ENCODE measurements at places on chromosomes 2 and 18. TPM values are rescaled to one million over a fixed set of nuclear protein-coding genes. Genes with fewer than 3 reads are reported as not detected.

PGAP1 gene
- total RNA-seq: 6.0 TPM

UGT1A6 gene
- not detected for total RNA-seq

MAPRE3 gene
- total RNA-seq: 3.2 TPM

ACTR2 gene
- total RNA-seq: 44.5 TPM

RFTN2 gene
- total RNA-seq: 9.0 TPM

PROKR1 gene
- total RNA-seq: not detected

IRS1 gene
- 3.5 TPM for total RNA-seq

KCNJ13 gene
- not detected for total RNA-seq

ROCK2 gene
- 31.8 TPM for total RNA-seq

CAPN10 gene
- 18.6 TPM for total RNA-seq

RUFY4 gene
- total RNA-seq: 0.08 TPM

SPTBN1 gene
- 425 TPM for total RNA-seq

REEP1 gene
- total RNA-seq: not detected

IKZF2 gene
- 7.6 TPM for total RNA-seq

FBXO48 gene
- total RNA-seq: 0.23 TPM

MCEE gene
- total RNA-seq: 17.7 TPM

PASK gene
- 9.9 TPM for total RNA-seq

GKN1 gene
- total RNA-seq: not detected

Data from smooth muscle cell of the coronary artery (primary cell).